Activated naive CD8-positive, alpha-beta T cell treated with anti-CD3 and anti-CD28 coated beads, Interleukin-2, amount 10 ng/mL, durations not matched to agents 7 days and 5 days (primary cell): ENCODE measurements at places on chromosomes 2 and 18.

GRCh38 chr18:33627114-33627513 is 49.1 kb downstream of the ASXL3 start:
- DNase-seq = no peak

DNA sequence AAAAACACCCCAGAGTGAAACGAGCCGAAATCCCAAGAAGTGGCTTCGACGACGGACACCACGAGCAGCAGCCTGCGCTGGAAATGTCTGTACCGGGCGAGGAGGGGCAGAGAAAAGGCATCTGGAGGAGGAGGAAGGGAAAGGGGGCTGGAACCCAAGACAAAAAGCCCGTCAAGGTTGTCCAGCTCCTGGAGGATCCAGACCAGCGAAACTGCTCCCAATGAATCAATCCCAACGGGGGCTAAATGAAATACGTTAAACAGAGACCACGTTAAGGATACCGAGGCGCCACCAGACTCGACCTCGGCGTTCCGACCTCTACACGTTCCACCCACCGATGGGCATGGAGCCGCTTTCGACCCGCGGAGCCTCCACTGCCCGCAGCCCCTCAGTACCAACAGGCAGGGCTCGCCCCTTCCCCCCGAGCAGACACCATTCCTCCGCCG is 400 bp downstream of the CCDC88A start:
- DNase-seq = no peak

- no peak for DNase-seq
Observed at GRCh38 chr18:3172097-3172496, 47.7 kb downstream of the MYOM1 start.

DNA sequence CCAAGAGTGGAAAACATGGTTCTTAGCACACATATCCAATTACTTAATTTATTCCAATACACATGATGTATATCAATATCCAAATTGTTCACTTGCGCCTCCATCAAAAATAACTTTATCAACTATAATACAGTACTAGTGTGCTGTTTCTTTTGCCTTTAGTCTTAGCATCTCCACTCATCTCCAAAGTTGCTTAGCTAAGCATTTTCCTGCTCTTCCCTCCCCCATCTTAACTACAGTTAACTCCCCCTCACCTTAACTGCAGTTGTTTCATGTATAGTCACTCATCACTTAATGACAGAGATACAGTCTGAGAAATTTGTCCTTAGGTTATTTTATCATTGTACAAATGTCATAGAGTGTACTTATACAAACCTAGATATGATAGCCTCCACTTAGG is 705.2 kb upstream of the LINC00305 start:
- no peak for DNase-seq

- no peak for DNase-seq
Observed at GRCh38 chr2:20487392-20488174, 40.7 kb downstream of the RHOB start.

DNA sequence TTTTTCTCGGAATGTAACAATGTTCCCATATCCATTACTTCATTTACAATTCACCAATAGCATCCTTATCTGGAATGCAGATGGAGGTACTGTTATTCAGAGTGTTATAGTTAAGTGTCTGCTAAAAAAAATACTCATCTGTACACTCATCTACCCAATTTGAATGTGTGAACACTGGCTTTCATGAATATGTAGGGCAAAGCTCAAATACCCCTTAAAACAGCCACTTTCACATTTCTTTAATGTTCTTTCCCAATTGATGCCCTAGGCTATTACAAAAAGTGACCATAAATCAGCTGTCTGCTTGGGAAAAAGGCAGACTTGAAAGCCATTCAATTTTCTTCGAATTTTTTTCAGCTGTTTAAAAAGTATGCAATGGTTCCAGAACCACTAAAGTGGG is 796.3 kb upstream of the FSHR start:
- DNase-seq = no peak

- DNase-seq = no peak
Observed at GRCh38 chr18:48991319-48991660, 40.5 kb upstream of the SMAD7 start.

DNA sequence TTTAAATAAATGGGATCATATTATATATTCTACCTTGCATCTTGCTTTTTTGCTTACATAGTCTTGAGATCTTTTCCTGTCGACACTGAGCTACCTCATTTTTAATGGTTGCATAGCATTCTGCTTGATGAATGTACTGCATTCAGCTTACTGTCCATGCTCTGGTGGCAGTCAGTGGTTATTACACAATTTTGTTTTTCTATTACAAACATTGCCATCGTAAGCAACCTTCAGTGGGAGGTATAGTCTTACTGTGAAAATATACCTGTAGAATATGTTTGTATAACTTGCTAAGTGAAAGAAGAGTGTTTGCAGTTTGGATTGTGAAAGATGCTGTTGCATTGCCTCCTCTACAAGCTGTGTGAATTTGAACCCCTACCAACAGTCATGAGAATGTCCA is 43.4 kb downstream of the UBXN4 start:
- no peak for DNase-seq

DNA sequence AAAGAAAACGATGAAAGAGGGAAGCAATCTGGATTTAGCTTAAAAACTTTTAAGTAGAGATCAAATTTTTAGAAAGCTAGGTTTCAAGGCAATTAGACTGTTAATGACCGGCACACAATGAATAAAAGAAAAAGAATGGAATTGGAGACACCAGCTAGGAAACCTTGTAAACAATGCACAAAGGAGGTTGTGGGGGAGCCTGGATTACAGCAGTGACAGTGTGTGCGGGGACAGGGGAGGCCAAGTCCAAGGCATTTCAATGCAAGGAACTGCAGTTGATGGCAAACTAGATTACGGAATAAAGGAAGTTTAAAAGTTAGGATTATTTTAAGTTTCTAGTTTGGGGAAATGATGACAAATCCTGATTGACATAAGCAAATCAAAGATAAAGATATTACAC is 74.5 kb downstream of the DTNB start:
- DNase-seq = no peak

GRCh38 chr2:236137066-236137465 is 31.1 kb downstream of the GBX2 start:
- DNase-seq = no peak

DNA sequence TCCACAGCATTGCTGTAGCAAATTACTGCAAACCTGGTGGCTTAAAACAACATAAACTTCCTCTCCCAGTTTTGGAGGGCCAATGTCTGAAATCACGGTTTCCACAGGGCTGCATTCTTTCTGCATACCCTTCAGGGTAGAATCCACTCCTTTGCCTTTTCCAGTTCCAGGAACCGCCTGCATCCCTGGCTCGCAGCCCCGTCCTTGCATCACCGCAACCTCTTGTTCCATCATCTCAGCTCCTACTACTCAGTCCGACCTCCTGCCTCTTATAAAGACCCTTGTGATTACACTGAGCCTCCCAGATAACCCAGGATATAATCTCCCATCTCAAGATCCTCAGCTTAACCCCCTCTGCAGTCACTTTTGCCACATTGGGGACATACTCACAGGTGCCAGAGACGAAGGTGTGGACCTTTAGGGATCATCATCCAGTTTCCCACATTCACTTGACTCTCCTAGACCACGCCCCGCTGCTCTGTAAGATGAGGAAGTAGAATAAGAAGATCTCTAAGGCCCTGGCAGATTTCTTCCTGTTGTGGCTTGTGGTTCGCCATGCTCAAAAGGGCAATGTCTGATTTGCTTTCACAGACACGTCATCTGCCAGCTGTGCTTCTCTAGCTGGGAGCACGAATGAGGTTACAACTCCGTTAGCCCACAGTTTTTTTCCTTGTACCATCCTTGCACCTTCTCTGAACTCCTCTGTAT is 103.6 kb upstream of the AGAP1 start:
- DNase-seq = no peak

DNA sequence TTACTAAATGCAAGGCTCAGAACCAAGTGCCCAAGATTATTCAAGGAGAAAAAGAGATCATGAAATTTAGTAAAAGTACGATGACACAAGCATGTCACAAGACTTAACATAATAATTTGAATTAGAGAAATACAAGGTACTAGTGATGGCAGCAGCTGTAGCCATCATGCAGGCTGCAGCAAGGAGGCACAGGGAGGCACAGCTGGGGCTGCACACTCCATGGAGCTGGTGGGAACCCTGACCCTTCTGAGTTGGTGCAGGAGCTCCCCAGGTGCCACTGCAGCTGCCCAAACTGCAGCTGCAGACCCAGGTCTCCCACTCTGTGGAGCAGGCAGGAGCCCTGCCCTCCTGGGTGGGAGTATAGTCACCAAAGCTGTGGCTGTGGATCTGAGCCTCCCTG is 46.0 kb downstream of the COL3A1 start:
- no peak for DNase-seq

GRCh38 chr18:62828852-62829251 is 113.5 kb downstream of the PHLPP1 start:
- no peak for DNase-seq

- DNase-seq = no peak
Observed at GRCh38 chr2:230939691-230940470, 14.8 kb upstream of the GPR55 start.

- DNase-seq = no peak
Observed at GRCh38 chr18:76621782-76622495, 126.9 kb upstream of the ZNF516 start.

- DNase-seq = no peak
Observed at GRCh38 chr2:18630541-18630940, 41.2 kb upstream of the NT5C1B start.

DNA sequence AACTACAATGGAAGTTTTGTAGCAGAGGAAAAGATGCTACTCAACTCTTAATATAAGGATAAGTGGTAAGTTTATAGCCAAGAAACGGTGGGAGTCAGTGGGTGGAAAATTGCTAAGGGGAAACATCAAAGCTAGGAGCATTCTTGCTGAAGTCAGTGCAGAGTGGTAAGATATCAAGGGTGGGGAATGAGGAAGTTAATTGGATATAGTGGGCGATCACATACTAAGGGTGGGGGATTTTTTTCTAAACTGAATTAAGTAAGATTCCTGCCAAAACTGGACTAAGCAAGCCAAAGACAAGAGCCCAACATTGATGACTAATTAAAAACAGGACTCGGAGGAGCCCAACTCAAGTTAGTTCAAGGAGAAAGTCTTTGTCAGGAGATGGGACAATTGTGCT is 525.4 kb downstream of the CCDC85A start:
- DNase-seq = no peak

GRCh38 chr2:197075281-197075680 is 148.8 kb upstream of the PGAP1 start:
- DNase-seq = no peak

GRCh38 chr2:241762933-241763369 is 13.7 kb upstream of the GAL3ST2 start:
- DNase-seq = peak; percentile 45

GRCh38 chr2:151027151-151027550 is 234.5 kb downstream of the RBM43 start:
- DNase-seq = no peak

GRCh38 chr2:221203125-221203524 is 369.0 kb downstream of the EPHA4 start:
- no peak for DNase-seq

DNA sequence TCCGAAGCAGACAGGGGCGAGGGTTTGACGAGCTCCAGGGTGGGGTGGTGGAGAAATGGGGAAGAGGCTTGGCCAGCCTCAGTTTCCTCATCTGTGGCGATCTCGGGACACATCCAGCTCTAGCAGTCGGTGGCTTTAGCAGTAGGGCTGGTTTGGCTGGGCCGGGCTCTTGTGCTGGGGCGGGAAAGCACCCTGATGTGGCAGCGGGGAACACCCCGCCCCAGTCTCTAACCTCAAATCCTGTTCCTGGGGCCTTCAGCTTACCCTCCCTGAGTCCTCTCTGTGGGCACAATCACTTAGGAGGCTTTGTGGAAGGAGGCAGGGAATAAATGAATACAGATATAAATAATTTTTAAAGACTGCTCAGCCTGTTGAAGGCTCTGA is 26.5 kb upstream of the MCFD2 start:
- peak; percentile 69 for DNase-seq

DNA sequence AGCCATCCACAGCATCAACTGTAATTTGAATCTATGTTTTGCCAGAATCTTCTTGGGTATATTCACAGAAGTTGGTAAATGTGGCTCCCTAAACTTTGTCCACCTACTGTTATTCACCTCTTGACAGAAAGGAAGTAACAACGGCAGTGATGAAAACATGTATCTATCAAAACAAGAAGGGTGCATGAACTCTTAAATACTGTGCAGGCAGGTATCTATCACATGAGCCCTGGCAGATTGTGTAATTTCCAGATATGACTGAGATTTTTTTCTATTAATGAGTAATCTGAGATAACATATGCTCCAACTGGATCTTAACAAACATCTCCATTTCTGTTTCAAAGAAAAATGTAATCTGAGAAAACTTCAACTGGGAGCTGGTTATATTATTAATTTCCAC is 36.6 kb downstream of the SFT2D3 start:
- no peak for DNase-seq

GRCh38 chr2:227613272-227613660 is 1.4 kb downstream of the SCYGR3 start:
- no peak for DNase-seq

GRCh38 chr18:8262221-8262620 is 347.0 kb upstream of the RAB12 start:
- no peak for DNase-seq

DNA sequence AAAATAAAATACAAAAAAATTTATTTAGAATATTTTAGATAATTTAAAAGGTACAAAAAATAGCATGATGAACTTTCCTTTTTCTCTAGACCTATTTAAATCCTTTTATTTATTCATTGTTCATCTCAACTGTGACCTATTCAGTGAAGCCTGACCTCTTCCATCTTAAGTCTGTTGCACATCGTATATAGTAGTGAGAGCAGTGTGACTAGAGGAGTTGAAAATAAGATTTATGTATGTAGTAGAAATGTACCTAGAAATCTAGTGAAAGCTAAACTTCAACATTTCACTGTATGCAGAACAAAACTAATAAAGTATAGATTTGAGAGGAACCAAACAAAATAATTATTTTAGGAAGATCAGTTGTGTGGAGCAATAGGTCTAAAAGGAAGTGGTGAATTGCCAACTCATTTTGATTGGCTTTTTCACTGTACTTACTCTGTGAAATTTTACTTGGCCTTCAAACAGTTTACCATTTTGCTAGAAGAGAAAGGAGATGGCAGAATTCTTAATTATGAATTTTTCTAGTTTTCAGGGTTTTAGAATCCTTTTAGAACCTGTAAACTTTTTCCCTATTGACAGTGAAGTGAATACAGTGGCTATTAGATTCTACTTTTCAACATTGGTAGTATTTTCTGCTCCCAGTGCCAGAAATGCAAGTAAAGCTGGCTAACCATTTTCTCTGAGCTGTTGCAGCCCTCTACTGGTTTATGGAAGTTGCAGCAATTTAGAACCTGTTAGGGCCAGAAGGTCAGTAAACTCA is 11.0 kb downstream of the ANKRD12 start:
- DNase-seq = no peak

- DNase-seq = no peak
Observed at GRCh38 chr2:67165523-67165990, 231.6 kb upstream of the ETAA1 start.
